ENCODE measurements at places on chromosomes 3 and 15.

- DNase-seq, result no peak
Measured at GRCh38 chr3:79846148-79846933, 78.5 kb upstream of the ROBO1 start.

- DNase-seq, result no peak
Measured at GRCh38 chr3:113339616-113340244, 101.6 kb downstream of the CFAP44 start.

GRCh38 chr15:93479715-93480114 lies 390.7 kb upstream of the RGMA start:
- no peak for DNase-seq

DNA sequence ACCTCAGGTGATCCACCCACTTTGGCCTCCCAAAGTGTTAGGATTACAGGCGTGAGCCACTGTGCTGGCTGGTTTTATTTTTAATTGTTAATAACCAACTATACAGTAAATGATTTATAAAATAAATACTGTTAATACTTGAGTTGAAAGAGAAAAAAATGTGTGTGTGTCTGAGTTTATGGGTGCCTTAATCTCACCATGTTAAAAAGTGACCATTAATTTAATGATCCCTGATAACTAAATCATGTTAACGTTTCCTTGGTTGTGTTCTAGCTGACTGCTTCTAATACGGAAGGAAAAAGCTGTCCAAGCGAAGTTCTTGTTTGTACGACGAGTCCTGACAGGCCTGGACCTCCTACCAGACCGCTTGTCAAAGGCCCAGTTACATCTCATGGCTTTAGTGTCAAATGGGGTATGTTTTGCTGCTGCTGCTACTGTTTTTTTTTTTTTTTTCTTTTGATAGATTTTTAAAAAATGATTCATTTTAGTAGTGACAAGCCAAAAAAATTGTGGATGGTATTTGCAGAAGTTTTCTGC lies 113.5 kb downstream of the GHSR start:
- DNase-seq, result no peak

- DNase-seq, result no peak
Measured at GRCh38 chr3:14297305-14297704, 105.1 kb upstream of the SLC6A6 start.

DNA sequence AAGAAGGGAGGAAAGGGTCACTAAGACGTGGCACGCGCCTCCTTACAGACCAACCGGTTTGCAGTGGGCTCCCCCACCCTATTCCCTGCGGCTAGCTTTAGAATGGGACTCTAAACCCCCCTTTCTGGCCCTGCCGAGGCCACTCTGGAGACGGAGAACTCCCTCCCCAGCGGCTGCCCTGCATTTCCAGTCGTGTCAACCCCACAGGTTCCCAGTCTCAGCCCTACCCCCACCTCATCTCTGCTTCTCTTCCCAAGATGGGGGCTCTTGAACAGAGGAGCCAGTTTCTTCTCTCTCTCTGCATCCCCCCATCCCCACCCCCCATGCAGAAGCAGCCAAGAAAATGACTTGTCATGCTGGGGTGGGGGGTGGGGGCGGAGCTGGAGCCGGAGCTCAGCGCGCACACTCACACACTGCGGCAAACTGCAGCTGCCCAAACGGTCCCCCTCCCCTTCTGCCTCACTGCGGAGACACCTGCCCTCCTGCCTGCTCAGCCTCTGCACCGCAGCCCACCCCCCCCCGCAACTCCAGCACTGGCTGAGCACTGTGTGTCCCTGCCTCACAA lies 871 bp downstream of the MAP1A start:
- no peak for DNase-seq

DNA sequence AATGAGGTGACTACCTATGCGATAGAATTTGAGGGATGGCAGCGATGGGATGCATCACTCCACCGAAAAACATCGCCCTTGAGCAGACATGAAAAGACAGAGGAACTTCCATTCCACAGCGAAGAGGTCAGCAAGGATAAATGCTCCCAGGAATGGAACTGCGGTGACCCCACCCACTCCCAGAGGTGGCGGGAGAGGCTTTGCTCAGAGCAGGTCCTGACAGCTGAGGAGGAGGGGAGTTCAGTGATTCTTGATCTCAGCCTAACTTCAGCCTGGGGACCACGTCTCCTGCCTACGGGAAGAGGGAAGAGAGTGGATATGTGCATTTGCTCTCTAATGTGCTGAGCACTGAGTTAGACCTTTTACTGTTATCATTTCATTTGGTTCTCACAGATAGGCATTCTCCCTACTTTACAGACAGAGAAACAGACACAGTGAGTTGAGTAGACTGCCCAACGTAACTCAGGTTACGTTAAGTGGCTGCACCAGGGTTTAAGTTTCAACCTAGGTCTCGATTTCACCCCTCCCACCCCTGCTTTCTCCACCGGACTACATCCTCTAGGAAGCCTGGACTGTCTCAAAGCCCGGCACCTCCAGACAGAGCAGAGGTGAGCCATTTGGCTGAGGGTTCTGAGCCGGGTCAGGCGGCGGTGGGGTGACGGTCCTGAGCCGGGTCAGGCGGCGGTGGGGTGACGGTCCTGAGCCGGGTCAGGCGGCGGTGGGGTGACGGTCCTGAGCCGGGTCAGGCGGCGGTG lies 170.0 kb downstream of the RAB11A start:
- DNase-seq, result no peak

DNA sequence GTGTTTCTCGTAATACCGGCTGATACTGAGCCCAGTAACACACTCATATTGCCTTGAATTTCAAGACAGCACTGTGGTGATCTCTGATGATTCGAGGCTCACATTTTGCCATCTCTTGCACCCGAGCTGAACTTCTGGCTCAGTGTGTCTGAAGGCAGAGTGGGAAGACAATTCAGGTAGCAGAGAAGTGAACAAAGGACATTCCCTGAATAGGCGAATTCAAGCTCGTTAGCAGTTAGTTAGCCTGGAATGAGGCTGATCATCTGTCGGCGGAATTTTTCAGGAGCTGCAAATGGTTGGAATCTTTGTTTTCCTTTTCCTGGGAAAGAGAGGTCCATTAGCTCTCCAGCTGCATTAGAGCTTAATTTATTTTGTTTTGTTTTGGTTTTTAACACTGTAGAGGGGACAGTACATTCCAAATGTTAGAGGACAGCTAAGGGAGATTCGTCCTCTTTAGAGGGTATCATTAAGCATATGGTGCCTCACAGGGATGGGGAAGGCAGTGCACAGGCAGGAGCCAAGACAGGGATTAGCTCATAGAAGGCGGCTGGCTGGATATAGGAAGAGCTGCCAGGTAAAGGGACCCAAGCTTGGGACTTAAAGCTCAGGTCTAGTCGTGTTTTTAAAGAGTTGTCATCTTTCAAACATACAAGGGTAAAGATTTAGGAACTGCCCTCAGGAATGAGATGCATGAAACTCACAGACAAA lies 119.7 kb upstream of the DLG1 start:
- DNase-seq, result no peak

DNA sequence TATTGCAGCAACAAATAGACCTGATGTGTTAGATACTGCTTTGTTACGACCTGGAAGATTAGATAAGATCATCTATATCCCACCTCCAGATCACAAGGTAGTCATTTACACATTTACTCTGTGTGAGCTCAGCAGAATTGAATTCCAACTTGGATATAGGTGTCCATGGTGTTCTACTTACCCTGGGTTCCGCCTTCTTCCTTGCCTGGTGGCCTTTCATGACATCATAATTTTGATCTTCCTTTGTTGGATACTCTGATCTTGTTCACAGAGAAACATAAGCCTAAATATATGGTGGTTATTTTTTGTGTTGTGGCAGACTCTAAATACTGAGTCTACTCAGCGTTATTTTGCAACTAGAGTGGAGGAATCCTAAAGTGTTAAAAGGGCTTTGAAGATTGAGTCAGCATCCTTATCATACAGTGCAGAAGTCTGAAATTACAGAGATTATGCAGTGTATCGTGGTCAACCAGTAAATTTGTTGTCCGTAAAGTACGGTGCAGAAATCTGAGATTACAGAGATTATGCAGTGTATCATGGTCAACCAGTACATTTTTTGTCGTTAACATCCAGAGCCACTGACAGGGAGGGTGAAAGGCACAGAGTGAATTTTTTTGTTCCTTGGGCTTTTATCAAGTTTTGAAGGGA lies 39.1 kb upstream of the GATM start:
- DNase-seq, result no peak

DNA sequence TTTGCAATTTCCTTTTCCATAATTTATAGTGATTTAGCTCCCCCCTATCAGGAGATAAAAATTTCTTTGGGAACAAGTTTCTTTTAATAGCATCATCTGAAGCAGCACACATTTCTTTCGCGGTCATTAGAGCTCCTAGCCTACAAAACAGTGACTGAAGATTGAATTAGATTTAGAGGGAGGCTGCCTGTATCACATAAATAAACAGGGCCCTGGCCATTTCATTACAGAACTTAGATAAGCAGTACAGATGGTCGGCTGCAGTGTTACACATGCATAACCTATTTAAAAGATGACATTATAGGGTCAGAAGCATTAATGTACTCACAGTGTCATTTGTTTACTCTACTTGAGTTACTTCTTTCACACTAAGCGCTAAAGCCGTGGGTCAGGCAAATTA lies 81.4 kb upstream of the SLC25A26 start:
- DNase-seq, result no peak

GRCh38 chr15:74839526-74840395 lies 3.2 kb downstream of the ULK3 start:
- no peak for DNase-seq

DNA sequence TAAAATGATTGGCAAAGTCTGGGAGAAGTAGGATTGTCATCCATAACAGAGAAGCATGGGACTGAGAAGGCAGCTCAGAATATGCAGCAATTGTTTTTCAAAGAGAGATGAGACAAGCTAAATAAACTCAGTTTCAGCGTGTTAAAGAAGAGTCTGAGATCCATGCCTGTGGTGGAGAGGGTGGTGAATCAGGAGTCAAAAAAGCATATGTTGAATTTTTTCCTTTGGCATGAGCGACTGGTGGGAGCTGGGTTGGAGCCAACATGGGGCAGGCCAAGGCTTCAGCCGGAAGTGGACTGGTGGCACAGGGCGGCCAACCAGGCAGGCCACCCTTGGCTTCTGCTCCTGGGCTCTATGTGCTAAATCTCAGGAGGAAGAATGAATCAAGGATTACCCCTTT lies 102.0 kb downstream of the SST start:
- no peak for DNase-seq

Measured in activated CD4-positive, CD25-positive, alpha-beta regulatory T cell treated with anti-CD3 and anti-CD28 coated beads, Interleukin-2, amount 50 U/mL, for 16 hours (primary cell).